ENCODE measurements at places on chromosomes 4 and X.
A peak's percentile ranks its signal among the peaks of the same experiment; 100 is the strongest.

- peak; percentile 68 for DNase-seq
Measured at GRCh38 chr4:81509191-81509590, 37.5 kb upstream of the RASGEF1B start.

DNA sequence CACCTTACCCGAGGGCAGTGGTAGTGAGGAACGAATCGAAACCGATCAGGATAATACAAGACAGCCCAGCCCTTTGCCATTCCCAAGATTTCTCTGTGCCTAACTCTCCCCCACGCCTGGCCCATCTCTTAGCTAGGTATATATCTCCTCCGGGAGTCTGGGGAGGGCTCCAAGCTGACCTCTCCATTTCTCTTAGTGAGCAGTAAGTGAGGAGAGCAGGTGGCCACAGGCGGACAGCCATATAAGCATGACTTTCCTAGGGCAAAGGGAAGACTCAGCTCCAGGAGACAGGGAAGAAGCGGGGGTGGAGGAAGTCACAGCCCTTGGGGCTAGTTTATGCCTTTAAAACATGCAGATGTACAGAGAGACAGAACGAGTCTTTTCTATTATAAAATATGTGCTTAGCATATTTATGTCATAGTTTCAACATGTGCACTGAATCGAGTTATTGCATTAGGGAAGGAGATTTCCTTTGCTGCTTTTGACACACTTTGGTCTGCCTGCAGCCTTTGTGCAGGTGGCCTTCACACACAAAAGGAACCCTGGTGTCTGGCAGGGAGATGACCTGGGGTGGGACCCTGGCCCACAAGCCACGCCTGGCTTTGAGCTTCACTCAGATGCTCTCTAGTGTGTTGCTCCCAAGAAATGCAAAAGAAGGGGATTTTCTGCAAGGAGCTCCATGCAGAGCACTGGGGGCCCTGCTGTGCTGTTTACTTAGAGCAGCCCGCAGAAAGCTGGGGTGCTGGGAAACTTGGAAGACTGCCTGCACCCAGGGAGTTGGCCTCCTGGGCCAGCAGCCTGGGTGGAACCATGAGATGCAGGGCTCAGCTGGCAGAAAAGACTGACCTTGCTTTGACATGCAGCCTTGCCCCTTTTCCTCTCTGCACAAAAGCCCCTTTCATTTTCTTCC is 613.3 kb downstream of the BCOR start:
- no peak for DNase-seq

GRCh38 chr4:37648084-37648817 is 37.9 kb downstream of the RELL1 start:
- peak; percentile 50 for DNase-seq

DNA sequence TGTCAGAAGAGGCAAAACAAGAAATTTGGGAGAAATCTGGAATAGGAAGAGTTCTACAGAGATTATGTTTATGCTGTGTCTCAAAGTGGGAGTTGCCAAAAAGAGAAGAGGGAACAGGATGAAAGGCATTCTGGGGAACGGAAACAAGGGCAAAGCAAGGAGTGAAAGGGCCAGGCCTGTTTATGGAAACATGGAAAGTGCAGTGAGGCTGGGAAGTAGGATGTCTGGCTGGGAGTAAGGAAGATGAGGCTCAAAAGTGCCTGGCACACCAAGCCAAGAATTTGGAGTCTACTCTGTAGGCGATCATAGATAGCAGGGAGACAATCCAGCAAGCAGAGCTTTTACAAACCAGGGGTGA is 1.8 kb upstream of the CUL4B start:
- no peak for DNase-seq

GRCh38 chr4:148573296-148573695 is 131.1 kb upstream of the NR3C2 start:
- no peak for DNase-seq

- no peak for DNase-seq
Measured at GRCh38 chr4:91064157-91064853, 937.1 kb downstream of the CCSER1 start.

DNA sequence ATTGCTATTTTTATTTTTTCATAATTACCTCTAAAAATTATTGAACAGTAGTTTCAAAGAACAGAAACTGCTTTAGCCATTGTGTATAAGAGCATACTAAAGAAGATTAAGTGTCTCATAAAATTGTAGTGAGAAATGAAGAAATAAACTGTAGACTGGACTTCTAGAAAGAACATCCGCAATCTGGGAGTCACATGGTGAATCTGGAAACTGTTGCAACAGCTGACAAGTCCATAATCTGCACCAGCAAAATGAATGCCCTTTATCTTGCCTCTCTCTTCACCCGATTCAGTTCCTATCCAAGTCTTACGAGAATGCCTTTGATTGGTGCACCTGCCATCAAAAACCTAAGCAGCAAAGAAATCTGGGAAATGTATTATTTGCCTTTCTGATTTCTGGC is 312.9 kb downstream of the NAF1 start:
- DNase-seq: no peak

GRCh38 chrX:39377157-39377556 is 575.9 kb downstream of the MID1IP1 start:
- no peak for DNase-seq

DNA sequence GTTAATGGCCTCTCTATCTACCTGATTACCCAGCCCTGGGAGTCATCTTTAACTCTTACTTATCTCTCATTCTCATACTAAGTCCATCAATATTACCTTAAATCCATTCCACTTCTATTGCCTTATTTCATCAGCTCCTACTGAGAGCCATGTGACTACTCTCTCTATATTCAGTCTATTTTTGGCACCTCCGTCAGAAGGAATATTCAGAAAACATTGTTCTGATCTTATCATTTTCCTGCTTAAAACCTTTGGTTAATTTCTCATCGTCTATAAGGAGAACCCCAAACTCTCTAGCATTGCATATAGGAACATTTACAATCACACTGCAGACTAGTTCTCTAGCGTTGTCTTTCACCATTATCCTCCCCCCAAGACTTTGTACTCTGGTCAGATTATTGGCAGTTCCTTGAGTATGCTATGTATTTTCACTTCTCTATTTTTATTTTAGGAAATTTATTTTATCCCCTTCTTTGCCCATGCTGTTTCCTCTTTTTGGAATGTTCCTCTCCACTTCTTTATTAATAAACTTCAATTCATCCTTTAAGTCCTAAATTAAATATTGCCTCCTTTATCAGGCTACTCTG is 13.7 kb upstream of the AMMECR1 start:
- DNase-seq: no peak

DNA sequence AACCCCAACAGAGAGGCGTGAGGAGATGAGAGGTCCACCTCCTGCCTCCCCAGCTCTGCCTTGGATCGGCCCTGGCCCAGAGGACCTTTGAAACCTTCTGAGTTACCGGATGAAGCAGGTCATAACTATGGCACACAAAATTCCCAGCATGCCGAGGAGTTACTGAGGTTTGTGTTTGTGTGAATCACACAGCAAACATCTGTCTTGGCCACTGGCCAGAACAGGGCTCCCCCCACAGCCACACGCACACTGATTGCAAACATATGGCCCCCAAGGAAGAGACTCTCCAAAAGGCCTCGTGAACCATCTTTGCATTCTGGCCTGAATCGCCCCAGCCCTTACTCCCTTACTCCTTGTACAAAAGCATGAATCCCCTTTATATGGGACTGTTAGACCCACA is 18.9 kb downstream of the RPS4X start:
- no peak for DNase-seq

DNA sequence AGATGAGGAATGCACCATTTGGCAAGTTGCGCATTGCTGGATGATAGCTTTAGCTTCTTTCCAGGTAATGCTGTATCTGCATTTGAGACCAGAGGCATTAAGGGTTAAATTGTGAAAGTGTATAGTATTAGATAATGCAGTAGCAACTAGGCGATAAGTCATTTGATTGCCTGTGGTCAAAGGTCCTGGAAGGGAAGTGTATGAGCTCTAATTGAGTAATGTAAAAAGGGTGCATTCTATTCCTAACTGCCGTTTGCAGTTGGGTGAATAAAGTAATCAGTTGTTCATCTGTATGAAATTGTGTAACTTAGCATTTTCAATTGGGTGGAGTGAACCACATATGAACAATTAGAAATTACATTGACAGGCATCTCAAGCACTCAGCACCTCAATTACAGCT is 54.5 kb upstream of the WDR1 start:
- no peak for DNase-seq

DNA sequence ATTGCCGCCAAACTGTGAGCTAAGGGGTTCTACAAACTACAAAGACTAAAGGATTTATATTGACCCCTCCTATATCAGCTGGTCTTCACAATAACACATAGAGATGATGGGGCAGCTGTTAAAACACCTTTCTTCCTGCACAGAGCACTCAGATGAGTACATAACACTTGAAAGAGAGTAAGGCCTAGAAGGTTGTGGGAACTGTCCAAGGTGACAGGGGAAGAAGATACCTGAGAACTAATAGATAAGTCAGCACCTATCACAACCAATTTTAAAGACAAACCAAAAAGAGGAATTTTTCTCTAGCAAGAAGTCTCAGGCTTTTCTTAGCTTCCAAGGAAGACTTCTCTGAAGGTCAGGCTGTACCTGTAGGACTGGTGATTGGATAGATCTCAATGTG is 19.1 kb upstream of the CXCL6 start:
- DNase-seq: no peak

- no peak for DNase-seq
Measured at GRCh38 chr4:173436149-173436579, 37.2 kb upstream of the SCRG1 start.

DNA sequence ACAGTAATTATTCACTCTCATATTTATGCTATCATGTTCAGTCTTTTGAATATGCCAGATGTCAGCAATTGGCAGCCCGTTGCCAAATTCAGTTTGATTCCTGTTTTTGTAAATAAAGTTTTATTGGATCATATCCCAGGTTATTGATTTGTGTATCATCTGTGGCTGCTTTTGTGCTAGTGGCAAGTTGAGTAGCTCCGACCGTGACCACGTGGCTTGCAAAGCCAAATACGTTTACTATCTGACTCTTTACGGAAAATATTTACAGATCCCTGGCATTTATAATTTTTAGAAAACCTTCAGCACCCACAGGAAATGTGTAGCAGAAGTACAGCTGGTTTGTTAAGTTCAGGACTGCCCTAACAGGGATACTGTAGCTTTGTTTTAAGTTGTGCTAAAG is 67.4 kb downstream of the VCX2 start:
- DNase-seq: no peak

DNA sequence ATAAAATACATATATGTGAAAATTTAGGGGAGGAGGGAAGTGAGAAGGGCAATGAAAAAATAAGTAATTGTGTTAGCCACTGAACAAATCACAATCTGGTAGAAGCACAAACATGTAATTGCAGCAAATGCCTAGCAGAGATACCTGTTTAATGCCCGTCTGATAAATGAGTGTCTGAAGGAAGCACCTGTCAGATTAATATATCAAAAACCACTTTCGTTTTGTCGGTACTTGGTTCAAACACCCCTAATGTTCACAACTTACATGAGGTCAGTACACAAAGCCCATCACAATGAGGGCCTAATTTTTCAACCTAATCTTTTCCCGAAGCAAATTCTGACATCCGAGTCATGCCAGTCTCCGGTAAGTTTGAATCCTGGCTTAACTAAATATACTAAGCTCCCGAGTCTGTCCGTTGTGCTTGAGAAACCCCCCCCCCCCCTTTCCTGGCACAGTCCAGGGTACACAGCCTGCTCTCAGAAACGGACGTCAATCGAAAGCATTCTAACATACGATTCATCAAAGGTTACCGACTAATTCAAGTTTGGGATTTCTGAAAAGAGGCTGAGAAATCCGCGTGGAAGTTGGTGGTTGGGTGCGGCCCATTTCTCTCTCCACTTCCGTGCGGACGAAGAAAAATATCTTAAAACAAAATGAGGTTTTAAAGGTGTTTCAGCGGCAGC is 758 bp downstream of the SDAD1 start:
- no peak for DNase-seq

GRCh38 chr4:83342476-83342875 is 7.8 kb upstream of the HPSE start:
- DNase-seq: no peak

GRCh38 chr4:42570221-42570620 is 86.7 kb downstream of the ATP8A1 start:
- DNase-seq: no peak

DNA sequence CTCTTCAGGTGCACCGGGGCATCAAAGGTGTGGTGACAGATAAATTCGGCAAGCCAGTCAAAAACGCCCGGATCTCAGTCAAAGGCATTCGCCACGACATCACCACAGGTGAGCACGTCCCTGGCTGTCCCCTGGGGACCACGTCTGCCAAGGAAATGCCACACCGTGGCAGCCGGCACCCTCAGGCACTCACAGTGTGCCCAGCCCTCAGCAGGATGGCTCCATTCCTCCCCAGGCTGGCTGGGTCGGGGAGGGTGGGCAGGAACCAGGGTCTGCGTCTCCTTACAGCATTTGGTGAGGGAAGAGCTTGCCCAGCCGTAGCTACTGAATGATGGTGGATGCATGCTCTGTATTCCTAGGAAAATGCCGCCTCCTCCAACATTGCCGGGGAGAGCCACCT is 25.9 kb downstream of the CPZ start:
- DNase-seq: no peak

DNA sequence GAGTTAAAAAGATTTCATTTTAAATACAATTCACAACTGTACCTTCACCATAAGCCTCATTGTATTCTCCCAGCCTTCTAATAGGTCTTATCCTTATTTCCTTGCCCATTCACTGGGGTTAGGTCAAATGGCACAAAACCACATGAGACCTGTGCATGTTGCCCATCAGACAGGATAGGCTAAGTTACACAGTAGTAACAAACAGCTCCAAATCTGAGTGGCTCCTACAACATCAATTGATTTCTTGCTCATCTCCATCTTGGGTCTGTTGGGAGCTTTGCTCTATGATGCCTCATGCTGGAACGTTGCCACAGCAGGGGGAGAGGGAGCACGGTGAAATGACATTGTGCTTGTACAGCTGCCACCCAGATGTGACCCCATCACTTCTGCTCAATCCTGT is 70.6 kb downstream of the DHX15 start:
- no peak for DNase-seq

GRCh38 chr4:69025191-69025998 is 70.9 kb upstream of the UGT2B7 start:
- no peak for DNase-seq

- no peak for DNase-seq
Measured at GRCh38 chrX:55253528-55253927, 11.2 kb downstream of the PAGE3 start.

DNA sequence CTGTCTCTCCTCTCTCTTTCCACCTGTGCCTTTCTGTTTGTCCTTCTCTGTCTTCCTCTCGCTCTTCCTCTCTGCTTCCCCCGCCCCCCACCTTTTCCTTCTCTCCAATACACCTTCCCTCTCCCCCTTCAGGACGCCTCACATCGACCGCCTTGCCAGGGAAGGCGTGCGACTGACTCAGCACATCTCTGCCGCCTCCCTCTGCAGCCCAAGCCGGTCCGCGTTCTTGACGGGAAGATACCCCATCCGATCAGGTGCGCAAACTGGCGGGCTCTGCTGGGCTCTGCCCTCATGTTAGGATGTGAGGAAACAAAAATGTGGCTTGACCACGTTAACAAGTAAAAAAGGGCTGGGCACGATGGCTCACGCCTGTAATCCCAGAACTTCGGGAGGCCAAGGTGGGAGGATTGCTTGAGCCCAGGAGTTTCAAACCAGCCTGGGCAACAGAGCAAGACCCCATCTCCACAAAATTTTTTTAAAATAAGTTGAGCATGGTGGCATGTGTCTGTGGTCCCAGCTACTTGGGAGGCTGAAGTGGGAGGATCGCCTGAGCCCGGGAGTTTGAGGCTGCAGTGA is 35.2 kb downstream of the ARSF start:
- no peak for DNase-seq
